Fibroblast of villous mesenchyme (primary cell): ENCODE measurements at places on chromosomes 3 and 15.

DNA sequence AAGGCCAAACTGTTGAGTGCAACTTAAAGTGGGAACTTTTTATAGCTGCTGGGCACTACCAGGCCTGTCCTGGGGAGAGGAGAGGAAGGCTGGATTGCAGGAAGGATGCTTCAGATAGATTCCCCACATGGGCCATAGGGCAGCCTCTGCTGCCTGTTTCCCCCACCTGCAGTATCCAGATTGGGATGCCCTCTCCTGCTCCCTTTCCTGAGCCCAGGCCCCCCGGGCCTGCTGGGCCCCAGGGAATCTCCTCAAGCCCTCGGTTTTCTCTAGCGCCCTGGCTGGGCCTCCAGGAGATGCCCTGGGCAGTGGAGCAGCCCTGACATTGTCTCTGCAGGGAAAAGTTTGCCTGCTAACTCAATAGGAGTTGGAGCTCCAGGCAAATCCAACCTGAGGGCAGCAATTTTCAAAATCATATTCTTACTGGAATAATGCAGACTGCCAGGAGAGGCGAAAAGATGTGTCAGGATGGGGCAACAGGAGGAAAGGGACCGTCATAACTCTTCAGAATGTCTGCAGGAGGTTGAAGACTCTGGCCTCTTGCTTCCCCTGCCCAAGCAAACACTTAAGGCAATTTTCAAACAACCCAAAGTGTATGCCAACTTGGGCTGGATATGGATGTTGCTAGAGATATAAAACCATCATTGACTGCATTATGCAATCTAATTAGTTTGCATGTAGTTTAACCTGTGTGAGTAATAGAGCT, 4.4 kb downstream of the NR2F2 start:
- peak; percentile 30 for DNase-seq

GRCh38 chr15:65980824-65981456, 111.6 kb downstream of the RAB11A start:
- DNase-seq = peak; percentile 75

- DNase-seq = peak; percentile 98
These were observed 34.4 kb downstream of the B3GNT5 start for GRCh38 chr3:183287301-183287971.

GRCh38 chr15:68047826-68048225, 6.3 kb upstream of the PIAS1 start:
- DNase-seq = no peak

- DNase-seq = peak; percentile 55
These were observed 53.7 kb downstream of the CD47 start for GRCh38 chr3:108036984-108037741.

DNA sequence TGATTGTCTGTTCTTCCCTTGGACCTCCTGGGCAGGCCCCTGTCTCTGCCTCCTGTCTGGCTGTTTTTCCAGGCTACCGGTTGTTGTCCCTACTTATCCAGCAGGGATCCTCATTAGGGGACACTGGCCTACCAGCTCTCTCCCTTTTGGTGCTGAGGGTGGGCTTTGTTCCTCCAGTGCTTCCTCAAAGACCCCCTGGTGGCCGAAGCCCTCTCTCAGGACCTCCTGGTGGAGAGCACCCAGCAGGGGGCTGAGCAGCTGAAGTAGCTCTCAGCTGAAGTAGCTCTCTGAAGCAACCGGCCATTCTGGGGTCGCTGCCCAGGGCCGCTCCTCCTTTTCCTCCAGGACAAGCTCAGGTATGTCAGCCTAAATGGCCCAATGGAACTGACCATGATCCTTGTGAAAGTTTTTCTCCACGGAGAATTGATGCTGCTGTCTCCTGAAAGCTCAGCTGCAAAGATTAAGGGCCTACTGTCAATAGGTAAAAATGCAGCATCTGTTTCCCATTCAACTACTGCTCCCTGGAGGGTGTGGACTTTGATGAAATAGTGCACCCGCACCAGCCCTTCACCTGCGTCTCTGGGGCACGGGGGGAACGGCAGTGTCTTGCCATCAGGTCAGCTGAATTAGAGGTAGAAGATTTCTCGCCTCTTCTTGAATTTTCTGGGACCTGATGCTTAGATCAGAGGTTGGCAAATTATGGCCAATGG, 27.6 kb downstream of the ARNT2 start:
- no peak for DNase-seq

DNA sequence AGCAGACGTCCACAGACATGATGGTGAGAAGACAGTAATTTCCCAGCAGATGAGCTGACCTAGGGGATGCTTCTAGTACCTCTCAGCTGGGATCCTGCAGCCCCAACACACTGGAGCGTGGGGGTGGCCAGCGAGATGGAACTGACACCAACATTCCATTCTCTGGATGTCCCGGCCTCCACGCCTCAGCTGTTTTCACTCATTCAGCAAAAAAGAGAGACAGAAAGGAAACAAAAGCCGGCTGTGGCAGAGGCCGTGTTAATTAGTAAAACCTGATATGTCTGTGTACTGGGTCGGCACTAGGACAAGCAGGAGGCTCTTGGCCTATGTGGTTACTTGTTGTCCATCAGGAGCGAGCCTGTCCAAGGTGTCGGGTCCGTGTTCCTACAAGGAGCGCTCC, 82.6 kb upstream of the MYZAP start:
- peak; percentile 32 for DNase-seq

GRCh38 chr15:63221346-63221745, 31.9 kb downstream of the RAB8B start:
- no peak for DNase-seq

DNA sequence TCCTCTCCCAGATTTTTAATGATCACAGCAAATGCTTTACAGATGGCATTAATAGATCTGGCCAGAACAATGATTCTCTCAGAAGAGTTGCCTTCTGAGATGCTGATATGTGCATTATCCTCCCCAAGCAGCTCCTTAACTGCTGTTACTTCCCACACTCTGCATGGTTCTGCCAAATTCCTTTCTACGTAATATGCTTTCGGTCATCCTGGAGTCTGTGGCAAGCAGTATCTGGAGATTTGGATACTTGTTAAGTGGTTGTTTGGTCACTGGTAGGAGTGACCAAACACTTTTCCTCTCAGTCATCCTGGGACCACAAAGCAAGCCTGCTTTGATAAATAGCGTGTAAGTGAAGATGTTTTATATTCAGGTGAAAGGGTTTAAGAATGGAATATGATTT, 71.1 kb upstream of the CCNL1 start:
- DNase-seq = peak; percentile 25

- no peak for DNase-seq
These were observed 61.5 kb downstream of the OSBPL10 start for GRCh38 chr3:31919528-31919927.

DNA sequence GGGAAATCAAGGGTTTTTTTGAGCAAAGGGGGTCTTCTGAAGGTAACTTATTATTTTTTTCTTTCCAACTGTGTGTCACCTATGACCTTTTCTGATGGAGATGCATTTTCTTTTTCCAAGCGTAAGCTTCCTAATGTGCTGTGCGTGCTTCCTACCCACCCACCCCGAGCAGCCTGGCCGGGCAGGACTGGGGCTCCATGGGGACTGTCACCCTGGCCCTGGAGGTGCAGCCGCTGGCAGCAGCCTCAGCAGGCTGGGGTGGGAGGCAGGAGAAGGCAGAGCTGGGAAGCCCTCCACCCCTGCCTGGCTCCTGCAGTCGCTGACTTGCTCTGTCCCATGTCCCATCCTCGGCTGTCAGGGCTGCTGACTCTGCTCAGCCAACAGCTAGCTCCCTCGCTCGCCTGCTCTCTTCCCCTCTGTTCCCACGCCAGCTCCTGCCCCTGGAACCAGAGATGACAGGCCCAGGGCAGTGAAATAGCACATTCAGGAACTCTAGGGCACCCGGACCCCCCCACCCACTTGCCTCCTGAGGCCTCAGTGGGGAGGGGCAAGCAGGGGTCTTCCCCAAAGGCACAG, 21.4 kb downstream of the IDH2 start:
- no peak for DNase-seq

- DNase-seq = no peak
These were observed 202.2 kb downstream of the KLF13 start for GRCh38 chr15:31528846-31529245.

DNA sequence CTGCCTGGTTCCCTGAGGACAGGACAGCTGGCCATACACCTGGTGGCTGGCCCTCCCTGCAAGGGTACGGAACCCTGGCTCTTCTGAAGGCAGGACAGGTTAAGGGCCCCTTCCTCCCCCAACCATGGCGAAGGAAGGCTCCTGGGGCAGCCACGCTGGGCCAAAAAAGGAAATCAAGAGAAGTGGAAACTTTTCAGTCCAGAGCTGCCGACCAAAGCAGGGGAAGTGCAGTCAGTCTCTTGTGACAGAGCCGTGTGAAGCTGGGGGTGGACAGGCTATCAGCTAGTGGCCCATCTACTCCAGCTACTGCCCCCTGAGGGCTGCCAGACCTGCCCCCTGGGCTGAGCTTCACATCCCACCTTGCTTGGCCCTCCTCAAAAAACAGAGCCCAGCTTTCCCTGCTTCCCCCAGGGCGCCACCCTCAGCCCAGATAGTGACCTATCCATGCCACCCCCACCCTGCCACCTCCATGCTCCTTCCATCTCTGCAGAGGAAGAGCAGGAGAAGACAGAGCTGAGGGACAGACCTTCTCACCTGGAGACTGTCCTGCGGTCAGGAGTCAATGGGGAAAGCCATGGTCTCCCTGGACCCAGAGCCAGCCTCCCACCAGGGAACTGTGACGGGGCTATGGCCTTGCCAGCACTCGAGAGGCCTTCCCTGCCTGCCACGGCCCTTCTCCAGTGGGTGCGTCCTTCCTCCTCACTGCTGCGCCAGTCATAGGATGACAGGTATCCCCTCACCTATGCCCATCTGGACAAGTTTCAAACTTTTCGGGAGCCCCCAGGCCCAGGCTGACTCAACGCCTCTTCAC, 4.6 kb downstream of the SEMA7A start:
- DNase-seq = no peak

- peak; percentile 20 for DNase-seq
These were observed 30.8 kb downstream of the LARP6 start for GRCh38 chr15:70823196-70823595.

DNA sequence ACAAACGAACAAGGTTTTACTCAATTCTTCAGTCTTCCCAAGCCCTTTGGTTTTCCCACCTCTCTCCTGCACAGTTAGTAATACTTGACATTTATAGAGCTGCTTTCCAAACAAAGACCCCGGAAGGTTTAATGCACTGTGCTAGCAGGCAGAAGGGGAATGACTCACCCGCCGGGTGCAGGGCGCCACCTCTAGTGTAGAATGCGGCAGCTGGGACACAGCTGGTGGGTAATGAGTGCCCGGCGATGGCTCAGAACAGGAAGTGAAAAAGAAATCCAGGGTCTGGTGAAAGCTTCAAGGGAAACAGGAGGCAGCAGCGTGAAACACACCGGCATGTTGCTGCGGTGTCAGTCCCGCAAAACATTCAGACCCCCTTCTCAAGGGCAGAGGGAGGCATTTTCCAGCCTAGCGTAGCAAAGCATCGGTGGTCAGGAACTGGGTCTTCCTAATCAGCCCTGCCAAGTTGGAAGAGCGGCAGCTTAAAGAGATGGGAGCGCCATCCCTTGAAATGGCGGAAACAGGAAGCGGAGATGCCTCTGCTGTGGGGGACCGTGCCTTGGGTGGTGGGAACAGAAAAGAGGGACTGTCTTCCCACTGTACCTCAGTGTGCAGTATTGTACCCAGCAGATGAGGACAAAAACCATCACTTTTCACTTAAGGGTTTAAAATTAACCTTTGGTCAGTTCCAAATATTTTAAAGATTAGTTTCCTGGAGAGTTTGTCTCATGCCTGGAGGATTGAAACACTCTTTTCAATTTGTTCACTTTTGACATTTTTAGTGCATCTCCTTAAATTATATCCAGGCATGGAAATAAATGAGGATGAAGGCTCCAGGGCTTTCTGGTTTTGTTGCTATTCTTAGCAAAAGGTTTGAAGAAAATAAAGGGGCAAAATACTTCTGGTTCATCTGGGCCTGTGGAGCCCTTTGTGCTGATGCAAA, 160.7 kb upstream of the MCTP2 start:
- DNase-seq = peak; percentile 96

DNA sequence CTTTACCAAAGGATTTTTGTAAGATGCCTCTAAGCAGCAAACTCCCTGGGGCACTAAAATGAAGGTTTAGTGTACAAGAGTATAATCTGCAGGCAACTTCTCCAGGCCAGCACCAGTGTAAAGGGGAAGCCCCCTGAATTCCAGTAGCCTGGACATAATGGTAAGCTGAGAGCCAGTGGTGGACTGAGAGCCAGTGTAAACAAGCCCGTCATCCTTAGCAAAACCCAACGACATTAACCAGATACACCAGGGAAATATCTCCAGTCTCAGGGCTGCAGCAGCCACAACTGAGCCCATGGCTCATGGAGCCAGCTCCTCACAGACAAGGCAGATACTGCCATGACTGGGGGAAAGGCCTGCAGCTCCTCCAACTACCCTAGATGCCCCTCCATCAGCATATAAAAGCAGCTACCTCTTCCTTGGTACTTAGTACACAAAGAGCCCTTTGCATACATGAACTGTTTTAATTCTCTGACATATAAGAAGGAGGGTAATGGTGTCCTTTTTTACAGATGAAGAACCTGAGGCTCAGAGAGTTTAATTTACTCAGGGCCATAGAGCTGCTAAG, 21.7 kb downstream of the PARP16 start:
- DNase-seq = peak; percentile 88

DNA sequence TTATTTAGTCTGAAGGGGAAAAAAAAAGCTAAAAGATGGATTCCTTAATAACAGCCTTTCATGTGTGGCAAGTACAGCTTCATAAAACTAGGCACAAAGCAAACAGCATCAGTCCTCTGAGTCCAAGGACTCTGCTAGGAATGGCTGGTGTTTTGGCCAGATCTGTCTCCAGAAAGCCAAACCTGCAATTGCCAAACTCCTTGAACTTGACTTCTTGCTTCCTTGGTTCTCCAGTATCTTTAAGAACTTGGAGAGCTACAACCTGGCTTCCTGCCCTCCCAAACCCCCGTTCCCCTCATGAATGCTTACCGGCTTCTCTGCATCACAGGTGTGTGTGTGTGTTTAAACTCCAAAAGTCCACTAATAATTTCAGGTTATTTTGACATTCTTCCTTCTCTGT, 1.6 kb upstream of the PLOD2 start:
- DNase-seq = no peak

GRCh38 chr3:174710612-174711011, 148.5 kb upstream of the NAALADL2 start:
- no peak for DNase-seq

DNA sequence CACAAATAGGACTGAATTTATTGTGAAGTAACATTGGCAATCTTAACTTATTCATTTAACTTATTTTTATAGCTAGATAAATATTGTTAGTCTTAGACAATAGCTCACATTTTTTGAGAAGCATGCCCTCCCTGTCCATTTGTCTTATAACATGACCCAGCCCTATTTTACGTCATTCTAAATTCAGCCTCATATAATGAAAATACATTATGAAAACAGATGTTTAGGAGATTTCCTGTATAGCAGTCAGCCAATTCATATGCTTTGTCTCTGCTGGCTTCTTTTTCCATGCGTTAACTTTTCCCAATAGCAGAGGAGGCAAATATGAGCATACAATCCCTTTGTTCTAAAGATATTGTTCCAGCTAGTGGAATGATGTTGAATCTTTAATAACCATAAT, 29.3 kb downstream of the CD200 start:
- DNase-seq = no peak

DNA sequence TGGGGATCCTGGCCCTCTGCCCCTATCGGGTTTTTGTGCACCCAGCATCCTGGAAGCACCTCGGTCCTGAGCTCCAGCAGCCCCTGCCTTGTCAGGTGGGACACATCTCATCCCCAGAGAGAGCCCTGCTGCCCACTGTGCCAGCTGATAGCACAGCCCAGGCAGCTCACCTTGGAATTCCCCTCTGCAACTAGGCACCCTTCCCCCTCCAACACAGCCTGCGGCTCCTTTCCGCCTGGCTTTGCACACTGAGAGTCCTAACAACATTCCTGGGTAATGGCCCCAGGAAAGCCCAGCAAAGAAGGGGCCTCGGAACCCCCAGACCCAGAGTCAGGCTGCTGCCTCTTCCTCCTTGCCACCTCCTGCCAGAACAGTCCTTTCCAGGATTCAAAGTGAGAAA, 5.9 kb downstream of the HCN4 start:
- DNase-seq = no peak
